ENCODE measurements at places on chromosomes 3 and 15.

DNA sequence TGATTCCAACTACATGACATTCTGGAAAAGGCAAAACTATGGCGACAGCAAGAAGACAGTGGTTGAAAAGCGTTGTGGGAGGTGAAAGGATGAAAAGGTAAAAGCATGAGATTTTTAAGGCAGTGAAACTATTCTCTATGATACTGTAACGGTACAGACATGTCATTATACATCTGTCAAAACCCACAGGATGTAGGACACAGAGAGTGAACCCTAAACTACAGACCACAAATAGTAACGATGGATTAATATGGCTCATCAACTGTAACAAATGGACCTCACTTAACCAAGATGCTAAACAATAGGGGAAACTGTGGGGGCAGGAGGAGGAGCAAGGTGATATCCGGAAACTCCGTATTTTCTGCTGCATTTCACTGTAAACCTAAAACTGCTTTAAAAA, 39.1 kb downstream of the MYO9A start:
- no peak for DNase-seq

DNA sequence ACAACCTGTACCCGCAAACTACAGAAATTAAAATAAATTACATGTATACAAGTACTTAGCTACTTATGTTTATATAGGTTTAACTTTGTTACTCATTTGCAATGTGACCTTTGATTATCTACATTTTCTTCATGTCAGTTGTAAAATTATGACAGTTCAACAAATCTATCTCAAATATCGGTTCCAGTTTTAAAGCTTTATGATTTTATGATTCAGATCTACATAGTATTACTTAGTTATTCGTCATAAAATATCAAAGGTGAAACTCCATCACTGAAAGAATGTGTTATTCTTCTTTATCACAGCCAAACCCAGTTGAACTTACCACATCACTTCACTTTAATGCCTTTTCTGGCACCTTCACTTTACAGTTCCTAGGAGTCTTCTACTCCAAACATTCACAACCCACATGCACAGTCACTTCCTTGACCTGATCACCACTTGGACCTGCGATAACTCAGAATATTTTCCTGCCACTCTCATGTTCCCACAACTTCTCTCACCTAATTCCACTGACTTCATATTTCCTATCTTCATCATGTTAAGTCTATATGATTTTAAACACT, 47.2 kb downstream of the SLITRK3 start:
- no peak for DNase-seq

DNA sequence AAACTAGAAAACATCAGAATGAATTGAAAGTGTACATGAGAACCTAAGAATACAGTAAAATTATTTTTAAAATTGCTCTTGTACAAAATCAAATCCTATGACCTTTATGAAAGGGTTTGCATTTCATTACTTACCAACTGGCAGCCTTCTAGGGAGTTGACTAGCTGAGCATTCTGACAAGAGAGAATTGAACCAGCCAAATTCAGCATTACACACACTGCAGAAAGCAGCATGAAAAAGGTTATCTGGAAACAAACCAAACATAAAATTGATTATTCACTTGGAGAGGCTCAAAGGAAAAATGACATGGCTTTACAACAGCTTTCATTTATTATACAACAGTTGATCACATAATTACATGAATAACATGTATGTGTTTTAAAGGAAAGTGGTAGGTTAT, 17.4 kb downstream of the NSMCE3 start:
- no peak for DNase-seq

DNA sequence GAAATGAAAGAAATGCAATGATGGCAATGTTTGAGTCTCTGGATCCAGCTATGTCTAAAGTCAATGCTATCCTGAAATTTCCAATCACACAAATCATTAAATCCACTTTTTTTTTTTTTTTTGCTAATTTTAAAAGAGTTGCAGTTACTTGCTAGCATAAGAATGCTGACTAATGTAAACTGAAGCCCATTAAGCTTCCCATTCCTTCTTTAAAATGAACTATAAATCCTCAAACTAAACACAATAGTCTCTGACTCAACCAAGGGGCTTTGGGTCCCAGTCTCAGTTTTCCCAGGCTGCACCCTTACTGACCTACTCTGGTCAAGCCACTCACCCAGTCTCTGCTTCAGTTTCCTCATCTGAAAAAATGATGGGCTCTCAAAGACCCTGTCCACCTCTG, 361.1 kb downstream of the ERC2 start:
- DNase-seq: no peak

DNA sequence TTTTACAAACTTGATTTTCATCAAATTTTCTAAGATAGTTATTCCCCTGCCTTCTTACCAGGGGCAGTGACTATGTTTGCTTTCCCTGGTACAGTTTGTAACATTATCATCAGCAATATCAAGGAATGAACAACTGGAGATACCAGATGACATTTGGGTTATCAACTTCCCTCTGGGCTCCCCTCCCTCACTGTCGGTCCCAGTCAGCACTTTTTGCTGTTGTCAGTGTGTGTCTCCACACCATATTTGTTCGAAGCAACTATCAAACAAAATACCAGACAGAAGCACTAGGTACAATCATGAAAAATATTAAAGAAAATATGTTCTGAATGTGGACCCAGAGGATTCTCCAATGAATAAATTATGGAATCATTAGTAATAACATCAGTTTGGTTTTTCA, 75.3 kb downstream of the PLOD2 start:
- DNase-seq: no peak

DNA sequence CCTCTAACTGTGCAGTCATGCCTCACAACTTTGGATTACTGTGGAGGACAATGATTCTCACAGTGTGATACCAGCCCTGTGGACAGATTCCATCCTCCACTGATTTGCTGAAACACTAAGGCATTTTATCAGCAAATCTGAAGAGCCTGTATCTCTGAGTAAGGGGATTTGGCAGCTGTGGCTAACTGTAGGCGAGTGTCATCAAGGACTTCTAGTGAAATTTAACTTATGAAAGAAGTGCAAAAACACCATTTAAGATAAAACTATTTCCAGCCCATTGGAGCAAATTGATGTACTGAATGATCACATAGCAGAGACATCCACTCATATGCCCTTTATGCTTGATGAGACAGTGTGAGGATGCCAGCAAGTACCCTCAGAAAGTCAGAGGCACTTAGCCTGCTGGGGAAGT, 13.9 kb upstream of the TMPRSS7 start:
- DNase-seq: no peak

DNA sequence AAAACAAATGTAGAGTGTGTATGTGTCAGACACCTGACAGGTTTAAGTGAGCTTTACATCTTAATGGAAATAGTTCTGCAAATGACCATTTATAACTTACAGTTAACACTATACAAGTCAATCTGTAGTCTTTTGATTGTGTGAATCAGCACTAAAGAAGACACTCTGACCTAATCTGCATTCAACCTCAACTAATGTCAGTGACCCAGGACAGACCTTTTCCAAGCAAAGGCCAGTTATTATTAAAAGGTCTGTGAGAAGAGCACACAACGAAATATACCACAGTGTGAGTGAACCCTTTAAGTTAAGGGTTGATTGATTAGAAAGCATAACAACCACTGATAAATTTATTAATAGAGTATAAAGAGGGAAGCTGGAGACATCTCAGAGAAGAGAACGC, 761.9 kb upstream of the LMCD1 start:
- no peak for DNase-seq

Measured in GDM1 (cell line).